Stimulated activated CD4-positive, alpha-beta T cell treated with anti-CD3 and anti-CD28 coated beads, Interleukin-1b, Interleukin-23, amount 100 ng/mL, for 24 hours (primary cell): ENCODE measurements at places on chromosomes 2 and 18.

DNA sequence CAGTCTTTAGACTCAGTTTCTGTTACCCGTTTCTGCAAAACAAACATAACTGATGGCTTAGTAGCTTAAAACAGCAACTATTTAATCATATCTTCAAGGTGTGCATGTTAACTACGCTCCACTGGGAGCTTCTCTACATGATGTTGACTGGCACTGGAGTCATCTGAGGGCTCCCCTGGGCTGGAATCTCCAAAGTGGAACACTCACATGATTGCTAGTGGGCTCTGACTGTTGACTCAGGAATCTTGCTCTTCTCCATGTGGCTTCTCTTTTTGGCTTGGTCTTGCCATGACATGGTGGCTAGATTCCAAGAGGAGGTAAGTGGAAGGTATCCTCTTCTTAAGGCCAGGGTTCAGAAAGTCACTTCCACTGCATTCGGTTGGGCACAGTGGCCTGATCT lies 160.8 kb downstream of the PMAIP1 start:
- no peak for DNase-seq

DNA sequence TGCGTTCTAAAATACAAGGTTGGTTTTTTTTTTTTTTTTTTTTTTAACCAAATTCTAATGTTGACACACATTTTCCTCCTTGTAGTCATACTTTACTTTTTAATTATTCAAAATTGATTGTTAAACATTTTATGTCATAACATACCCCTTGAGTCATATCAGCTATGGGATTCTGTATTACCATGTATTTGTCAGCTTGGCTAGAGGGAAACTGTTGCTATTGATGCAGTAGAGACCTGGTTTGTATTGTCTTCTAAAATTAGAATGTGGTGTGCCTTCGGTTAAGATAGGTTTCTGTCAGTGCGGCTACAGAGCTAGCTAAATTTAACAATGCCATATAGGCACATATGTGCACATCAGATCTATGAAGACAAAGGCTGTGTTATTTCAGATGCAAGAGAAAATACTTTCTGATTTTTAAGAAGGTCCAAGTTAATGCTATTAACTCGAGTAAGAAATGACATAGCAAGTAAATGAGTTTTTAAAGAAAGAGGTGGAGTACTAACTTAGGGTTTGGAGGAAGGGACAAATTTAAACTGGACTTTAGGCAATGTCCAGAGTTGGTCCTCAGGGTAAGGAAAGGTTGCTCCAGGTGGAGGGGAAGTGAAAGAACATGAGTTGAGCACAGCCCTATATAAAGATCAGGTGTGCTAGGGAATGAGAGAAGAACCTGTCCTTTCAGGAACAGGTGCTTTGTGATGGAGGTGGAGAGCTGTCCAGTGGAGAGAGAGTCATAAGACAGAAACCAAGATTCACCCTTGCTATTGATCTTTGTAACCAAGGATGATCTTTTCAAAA lies 152.3 kb downstream of the PRPF40A start:
- DNase-seq, result no peak

DNA sequence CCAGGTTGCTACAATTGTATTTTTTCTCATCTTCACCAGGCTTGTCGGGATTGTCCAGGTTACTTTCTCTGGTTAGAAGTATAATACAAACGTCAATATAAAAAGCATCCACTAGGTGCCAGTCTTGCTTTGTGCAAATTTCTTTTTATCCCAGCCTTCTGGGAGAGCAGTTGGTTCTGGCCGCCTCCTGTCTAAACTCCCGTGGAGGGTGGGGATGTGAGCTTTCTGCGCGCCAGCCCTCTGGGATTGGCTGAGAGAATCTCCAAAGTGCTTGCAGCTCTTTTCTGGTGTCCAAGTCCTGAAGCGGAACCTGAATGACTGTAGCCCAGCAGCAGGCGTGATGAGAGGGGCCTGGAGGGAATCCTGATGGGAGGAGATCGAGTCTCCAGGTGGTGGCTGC lies 22.4 kb upstream of the TOGARAM2 start:
- DNase-seq, result no peak

GRCh38 chr2:202669841-202670240 lies 35.1 kb downstream of the FAM117B start:
- DNase-seq, result no peak

GRCh38 chr18:58766164-58766563 lies 94.9 kb downstream of the MALT1 start:
- no peak for DNase-seq

GRCh38 chr18:59484561-59485328 lies 125.7 kb upstream of the LMAN1 start:
- DNase-seq, result no peak
